ENCODE measurements at places on chromosomes 16 and 17.
A peak's percentile ranks its signal among the peaks of the same experiment; 100 is the strongest.

DNA sequence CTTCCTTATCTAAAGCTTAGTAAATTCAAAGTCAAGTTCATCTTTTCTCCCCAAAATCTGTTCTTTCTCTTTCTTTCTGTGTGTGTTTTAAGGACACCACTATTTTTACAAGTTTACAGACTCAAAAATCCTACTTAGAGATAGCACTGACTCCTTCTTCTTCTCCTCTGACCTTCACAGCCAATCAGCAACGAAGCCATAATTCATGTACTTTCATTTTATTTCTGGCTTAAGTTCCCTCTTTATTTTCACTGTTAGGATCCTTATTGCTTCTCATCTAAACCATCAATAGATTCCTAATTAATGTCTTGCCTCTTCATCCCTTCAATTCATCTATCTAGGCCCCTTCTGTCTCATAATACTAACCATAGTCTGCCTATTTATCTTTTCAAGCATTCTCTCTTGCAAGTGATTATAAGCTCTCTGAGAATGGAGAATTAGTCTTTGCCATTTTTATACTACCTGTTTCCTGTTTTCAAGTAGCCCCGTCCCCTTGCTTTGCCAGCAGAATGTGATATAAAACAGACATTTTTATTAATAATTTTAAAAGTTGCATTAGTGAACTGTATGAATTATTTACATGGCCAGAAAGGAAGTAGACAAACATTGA is 27.0 kb downstream of the CDC27 start:
- no peak for DNase-seq

DNA sequence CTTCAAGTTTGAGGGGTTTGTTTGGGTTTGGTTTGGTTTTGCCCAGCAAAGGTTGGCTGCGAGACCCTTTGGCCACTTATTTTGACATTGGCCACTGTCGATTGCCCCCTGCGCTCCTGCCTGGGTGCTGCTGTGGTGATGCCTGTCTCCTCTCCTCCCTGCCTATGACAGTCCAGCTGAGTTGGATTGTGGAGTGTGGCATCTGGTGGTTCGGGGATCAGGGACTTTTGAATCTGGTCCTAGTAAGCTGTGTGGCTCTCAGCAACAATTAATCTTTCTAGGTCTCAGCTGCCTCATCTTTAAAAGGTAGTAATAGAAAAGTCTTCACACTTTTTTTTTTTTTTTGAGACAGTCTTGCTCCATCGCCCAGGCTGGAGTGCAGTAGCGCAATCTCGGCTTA is 27.1 kb downstream of the CDK5RAP3 start:
- no peak for DNase-seq

DNA sequence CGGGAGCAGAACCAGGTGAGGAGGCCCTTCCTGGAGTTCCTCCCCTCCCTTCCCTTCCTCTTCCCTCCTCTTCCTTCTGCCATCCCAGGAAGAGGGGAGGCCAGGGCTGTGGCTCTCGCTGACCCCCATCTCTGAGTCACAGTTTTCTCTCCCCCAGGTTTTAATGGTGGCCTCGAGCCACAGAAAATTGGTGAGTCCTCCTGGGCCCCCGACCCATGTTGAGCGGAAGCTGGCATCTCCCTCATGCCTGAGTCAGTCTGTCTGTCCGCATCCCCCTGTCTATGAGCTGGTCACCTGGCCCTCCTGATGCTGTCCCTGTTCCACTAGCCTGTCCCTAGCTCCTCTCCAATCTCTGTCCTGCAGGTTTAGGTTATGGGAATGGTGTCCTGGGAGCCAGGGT is 12.8 kb upstream of the CLDN9 start:
- no peak for DNase-seq

DNA sequence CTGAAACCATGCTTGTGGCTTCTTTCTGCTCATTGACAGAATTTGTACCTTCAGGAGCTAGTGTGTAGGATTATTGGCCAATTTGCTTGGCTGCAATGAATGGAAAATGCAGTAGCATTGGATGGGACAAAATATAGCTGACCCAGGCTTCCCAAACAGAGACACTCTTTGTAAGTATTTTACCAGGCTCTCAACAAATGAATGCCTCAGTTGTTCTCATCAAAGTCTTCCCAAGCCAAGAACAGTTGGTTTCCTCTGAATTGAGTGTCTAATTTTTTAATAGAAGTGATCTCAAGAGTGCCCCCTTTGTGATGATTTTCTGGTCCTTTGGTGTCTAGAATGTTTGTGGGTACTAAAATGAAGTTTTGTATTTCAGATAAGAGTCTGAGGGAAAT is 140.9 kb downstream of the SHISA9 start:
- DNase-seq = no peak

DNA sequence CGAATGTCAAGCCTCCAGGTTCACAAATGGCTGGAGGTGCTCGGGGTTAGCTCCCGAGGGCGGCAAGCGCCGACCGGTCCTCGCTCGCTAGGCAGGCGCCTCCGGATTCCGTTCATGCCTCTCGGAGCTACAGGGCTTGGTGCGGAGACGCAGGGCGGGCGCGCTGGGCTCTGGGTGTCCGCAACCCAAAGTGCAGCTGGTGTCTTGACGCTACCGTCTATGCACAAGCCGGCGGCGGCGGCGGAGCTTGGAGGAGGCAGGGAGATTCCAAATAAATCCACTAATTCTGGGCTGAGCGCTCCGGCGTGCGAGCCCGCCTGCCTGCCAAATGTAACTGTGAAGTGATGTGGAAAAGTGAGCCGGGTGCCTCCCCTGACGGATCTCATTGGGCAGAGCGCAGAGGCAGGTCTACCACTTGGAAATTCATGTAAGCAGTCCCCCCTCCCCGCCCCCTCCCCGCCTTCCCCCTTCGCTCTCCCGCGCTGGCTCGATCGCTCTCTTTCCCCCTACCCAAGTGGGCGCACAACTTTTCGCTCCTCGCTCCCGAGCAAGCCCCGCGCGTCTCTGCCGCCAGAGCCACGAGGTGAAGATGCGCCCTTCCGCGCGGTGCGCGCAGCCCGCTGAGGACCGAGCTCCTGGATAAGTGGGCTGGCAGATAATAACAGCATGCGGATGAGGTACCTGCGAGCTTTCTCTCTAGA is at the start of gene CDH8:
TSS of gene CDH8 (minus strand) at position 338 of the 701 bp plus-strand sequence. CDS start 15,035 bp downstream, outside the sequence.
- DNase-seq = peak; percentile 14

GRCh38 chr17:76554131-76554530 is 14.3 kb downstream of the PRCD start:
- no peak for DNase-seq

DNA sequence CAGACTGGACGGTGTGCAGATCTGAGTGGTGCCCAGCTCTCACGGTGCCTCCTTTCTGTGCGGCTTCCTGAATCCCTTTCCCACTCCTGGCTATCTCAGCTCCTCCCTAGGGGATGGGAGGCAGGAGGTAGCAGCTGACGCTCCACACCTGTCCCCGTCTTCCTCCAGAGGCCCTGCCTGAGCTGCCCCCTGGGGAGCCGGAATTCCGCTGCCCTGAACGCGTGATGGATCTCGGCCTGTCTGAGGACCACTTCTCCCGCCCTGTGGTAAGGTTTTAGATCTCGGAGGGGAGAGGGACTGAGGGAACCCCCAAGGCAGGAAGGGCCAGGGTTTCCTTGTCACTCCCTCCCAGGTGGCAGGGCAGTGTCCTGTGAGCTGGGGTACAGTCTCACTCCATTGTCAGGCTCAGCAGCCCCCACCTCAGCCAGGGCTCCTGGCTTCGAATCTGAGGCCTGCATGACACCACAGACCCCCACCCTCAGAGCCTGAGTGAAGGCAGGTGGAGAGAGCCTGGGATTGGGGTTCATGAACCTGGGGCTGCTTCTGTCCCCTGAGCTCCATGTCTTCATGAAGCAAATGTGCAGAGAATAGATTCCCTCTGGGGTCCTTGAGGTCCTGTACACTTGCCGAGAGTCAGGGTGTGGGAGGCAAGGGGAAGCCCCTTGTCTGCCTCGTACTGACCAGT is 6.6 kb downstream of the DEF8 start:
- no peak for DNase-seq

GRCh38 chr16:3304370-3304769 is 860 bp downstream of the TIGD7 start:
- peak; percentile 17 for DNase-seq

GRCh38 chr17:77802811-77803220 is 155.7 kb upstream of the TNRC6C start:
- DNase-seq = peak; percentile 74

- DNase-seq = no peak
These were observed 49.1 kb downstream of the ADCY7 start for GRCh38 chr16:50315346-50315997.

DNA sequence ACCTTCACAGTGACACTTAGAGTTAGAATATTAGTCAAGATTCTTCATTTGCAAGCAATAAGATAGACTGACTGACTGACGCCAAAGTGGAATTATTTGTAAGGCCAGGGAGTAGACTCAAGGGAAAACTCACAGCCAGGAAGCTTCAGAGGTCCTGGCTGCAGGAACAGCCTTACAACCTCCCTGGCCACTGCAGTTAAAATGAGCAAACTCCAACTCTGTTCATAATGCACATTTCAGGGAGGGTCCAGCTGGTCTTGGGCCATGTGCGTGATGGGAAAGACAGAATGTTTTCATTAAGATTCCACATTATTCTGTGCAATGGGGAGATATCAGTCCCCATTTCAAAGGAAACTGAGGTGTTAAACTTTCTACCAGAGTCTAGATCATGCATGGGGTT is 9.9 kb downstream of the CAPNS2 start:
- no peak for DNase-seq

GRCh38 chr17:1484060-1484535 is 8.4 kb downstream of the MYO1C start:
- DNase-seq = no peak

DNA sequence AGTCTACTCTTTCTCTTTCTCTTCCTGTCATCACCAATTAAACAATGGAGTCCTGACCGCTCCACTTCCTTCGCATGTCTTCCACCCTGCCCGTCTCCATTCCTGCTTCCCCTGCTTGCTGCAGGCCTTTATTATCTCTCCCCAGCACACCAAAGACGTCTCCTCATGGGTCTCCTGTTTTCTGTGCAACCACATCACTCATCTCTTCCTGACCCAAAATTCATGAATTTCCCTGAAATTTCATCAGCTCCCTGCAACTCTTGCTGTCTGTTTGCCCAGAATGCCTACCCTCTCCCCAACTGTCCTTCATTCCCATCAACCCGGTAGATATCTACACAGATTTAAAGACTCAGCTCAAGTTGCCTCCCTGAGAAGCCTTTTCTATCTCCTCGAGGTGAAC is 76.7 kb upstream of the ALOX12 start:
- DNase-seq = no peak

DNA sequence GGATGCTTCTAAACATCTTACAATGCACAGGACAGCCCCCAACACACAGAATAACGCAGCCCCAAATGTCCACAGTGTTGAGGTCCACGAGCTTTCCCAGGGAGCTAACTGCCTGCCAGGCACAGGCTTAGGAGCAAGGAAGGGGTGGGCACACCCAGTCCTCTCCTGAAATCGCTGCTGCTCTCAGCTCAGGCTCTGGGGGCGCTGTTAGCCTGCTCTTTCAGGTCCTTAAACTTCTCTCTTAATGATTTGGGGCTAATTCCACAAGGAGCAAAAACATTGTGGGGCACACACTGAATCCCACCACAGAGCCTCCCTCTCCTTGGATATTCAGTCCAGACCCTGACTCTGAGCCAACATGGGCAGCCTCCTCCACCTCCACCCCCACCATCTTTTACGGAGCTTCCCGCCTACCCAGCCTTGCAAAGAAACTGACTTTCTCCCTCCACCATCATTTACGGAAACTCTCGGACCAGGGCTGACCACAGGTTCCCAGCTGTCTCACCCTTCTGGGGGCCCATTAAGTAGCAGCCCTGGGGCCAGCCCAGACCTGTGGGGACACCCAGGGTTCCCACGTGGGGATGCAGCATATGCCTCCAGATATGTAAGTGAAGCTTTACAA is 1.1 kb downstream of the CD300H start:
- peak; percentile 53 for DNase-seq

DNA sequence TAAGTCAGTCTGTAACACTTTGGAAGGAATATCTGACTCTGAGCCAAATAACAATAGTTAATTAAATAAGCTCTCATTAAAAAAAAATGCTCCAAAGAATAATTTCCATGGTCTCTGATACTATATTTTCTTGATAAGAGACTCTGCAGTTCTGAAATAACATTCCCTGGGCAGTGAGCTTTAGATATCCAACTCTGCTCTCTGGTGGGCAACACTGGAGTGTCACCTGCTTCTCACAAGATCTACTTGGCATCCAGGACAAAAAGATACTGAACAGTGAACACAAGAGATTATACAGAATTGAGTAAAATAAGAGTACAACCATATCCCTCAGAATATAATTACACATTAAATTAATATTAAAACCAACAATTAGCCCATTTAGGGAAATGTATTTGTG is 13.7 kb downstream of the BLMH start:
- peak; percentile 85 for DNase-seq

DNA sequence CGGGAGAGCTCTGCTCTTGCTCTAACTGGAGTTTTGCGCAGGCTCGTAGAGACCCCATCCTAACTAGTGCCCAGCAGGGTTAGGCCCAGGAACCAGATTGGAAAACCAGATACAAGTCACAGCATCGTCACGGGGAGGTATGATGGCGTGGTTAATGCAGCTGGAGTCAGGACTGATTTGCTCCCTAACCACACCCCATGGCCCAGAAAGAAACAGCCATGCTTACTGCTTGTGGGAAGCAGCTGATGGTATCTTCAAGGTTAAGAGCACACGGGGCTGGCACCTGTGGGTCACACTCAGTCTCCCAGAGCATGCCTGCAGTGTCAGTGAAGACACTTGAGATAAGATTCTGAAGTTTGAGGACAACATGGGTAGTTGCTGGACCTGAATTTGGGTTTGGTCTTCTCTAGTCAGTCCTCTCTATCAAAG is 60.2 kb downstream of the WIPI1 start:
- DNase-seq = no peak

GRCh38 chr17:79843816-79844800 is 4.9 kb upstream of the CBX4 start:
- peak; percentile 70 for DNase-seq

DNA sequence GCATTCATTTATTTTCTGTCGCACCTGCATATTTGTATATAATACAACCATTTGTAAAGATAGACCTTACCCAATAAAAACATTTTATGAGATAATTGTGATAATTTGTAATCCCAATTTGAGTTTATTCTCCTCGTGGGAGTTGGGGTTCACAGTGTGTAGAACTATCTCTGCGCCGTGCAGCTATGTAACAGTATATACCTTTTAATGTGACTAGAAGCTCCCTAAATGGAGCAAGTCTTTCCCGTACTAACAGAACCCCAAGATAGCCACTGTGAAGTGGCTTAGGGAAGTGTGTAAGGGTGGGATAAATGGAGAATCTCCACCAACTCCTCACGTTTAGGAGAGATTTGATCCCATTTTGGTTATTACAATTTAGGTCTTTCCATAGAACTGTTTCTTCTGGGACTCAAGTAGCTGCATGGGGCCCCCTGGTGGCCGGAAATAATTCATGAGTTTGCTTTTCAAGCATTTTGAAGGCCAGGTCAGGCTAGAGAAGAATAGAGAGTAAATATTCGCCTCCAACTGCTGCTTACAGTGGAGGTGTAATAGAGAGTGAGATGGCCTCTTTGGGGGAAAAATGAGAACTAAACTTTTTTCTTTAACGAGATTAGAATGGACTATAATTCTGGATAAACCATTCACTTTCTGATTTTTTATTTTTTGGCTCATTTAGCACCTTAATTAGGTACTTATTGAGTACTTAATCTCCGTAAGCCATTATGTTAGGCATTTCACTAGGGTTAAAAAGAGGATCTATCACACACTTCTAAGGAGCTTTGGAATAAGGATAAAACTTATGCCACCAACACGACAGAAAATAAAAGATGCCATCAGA is 4.5 kb downstream of the TMEM100 start:
- DNase-seq = peak; percentile 87

- DNase-seq = no peak
These were observed 72.5 kb downstream of the MAP2K6 start for GRCh38 chr17:69486779-69487637.

GRCh38 chr16:88361775-88362174 is 21.0 kb upstream of the ZNF469 start:
- no peak for DNase-seq

- no peak for DNase-seq
These were observed 55.4 kb downstream of the GP2 start for GRCh38 chr16:20271893-20272292.

All from cardiac fibroblast (primary cell).